ENCODE measurements at places on chromosomes 1 and 21.

- DNase-seq: no peak
Measured at GRCh38 chr1:12486401-12487005, 131.5 kb downstream of the DHRS3 start.

DNA sequence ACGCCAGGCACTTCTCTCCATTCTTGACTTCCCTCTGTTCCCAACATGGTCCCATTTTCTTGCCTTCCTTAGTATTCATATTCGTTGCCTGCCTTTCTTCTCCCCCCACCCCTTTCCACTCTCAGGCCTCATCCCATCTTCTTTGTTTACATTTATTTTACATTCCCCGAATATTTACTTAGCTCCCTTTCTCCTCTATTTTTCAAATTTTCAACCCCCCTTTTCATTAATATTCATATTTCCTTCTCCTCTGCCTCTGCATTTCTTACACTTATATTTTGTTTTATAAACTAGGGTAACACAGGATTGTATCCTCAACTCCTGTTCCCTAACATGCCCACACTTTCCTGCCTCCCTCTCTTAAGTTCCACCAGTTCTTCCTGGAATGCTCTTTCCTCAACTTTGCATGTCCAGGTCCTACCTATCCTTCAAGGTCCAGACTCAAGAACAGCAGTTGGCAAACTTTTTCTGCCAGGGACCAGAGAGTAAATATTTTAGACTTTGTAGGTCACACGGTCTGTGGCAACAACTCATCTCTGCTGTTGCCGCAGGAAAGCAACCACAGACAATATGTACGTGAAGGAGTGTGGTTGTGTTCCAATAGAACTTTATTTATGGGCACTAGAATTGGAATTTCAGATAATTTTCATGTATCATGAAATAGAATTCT is 29.8 kb upstream of the A3GALT2 start:
- no peak for DNase-seq

DNA sequence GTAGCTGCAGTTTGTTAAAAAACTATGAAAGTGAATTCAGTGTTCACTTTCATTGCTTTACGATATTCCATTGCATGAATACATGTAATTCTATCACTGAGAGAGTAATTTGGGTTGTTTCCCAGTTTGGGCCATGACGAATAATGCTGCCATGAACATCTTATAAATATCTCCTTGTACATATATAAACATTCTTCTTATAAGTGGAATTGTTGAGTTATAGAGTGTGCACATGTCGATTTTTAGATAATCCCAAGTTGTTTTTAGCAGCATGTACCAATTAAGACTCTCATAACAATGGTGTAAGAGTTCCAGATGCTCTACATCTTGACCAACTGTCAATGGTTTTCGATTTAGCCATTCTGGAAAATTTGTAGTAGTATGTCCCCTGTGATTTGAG is 40.9 kb downstream of the ALG6 start:
- DNase-seq: no peak

DNA sequence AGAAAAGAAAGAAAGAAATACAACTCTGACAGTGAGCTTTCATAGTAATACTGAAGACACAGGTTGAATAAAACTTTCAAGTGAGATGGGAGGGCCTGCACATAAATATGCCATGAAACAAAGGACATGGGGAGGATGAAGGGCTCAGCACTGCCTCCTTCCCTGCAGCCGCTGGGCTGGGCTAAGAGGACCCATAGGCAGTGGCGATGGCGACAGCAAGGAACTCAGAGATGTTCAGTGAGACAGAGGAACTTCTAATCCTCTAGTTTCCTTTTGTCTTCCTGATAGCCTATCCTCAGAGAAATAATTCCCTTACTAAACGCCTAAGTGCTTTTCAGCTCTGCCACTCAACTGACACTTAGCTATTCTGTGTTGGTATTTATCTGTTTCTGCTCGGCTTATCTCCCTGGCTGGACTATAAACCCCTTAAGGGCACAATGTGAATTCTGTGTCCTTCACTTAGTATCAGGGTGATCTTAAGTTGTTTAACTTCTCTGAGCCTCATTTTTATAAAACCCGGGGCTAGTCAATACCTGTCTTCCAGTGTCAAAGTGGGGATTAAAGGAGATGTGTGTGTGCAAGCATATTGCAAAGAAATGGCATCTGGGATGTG is 24.4 kb upstream of the IER5 start:
- no peak for DNase-seq

GRCh38 chr1:162026881-162027280 is 3.2 kb upstream of the OLFML2B start:
- no peak for DNase-seq
